GDM1 (cell line): ENCODE measurements at places on chromosomes 6 and 20.

GRCh38 chr20:59994697-59995122, 36.5 kb downstream of the CDH26 start:
- no peak for DNase-seq

DNA sequence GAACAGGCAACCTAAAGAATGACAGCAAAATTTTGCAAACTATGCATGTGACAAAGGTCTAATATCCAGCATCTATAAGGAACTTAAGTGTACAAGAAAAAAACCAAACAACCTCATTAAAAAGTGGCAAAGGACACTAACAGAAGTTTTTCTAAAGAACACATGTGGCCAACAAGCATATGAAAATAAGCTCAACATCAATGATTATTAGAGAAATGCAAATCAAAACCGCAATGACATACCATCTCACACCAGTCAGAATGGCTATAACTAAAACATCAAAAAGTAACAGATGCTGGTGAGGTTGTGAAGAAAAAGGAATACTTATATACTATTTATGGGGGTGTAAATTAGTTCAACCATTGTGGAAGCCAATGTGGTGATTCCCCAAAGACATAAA, 5.5 kb downstream of the RFPL4B start:
- no peak for DNase-seq

GRCh38 chr6:114108119-114109002, 137.4 kb upstream of the HDAC2 start:
- peak; percentile 16 for DNase-seq

DNA sequence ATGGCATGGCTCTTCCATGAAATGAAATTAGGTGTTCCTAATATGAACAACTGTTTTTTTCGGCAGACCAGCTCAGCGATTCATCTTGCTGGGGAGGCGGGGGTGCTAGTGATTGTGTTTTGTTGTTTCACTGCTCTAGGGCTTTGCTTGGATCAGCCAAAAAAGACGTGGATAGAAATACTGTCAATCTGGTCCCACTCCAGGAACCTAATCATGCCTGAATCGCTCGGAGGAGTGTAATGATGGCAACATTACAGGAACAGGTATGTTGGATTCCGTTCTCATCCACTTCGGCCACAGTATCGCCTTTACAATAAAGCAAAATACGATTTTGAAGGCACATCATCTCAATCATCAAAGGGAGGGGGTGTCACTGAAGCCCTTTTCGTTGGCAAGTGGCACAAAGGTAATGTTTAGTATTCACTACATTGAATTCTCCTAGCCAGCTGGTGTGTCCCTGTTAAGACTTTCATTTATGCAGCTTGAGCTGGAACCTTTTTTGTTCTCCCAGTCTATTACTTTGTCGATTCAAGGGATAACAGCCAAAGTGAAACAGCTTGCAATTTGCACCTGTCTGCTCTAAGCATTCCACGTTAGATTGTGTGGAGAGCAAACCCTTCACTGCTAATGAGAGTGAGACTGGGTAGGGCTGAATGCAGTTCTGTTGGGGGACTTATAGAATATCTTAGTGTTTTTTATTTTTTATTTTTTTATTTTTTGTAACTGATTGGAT, 477.7 kb downstream of the TFAP2A start:
- no peak for DNase-seq

DNA sequence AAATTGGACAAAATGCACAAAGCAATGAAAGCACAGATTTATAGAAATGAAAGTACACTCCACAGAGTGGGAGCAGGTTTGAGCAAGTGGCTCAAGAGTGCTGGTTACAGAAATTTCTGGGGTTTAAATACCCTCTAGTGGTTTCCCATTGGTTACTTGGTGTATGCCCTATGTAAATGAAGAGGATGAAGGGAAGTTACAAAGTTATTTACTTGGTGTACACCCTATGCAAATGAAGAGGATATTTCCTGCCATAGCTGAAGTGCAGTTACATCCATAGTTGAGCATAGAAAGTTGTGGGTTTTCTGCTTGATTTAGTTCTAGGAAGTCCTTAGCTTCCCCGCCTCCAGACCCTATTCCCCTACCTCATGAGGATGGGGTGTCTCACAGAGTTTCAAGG, 22.7 kb downstream of the BCAS1 start:
- DNase-seq, result no peak

DNA sequence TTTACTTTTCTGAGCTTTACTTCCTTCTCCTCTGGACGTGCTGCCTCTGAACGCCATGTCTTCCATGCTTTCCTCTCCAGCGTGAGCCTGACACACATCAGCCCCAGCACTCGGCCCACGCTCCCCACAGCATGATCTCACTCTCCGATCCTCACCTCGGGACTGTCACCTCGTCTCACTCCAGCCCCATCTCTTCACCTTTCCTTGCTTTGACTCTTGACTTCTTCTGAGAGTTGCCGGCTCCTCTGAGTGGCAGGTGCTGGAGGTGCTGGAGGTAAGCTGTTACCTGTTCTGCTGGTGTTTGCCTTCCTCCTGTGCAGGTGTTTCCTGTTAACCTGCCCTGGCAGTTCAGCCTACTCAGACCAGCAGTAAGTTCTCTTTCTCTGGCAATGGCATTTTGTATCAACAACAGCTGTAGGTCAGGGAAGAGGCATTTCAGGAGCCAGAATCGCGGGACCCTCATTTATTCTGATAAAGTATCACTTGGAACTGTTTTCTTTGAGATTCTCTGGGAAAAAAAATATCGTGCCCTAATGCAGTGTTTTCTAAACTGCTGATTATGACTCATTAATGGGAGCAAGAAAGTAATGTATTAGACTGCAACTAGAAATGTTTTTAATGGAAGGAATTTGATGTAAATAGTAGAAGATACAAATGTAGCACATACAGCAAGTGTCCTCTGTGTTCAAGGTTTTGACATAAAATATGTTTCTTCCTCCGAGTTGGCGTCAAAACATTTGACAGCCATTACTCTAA, 106.5 kb downstream of the ARID1B start:
- DNase-seq, result no peak

GRCh38 chr20:20211274-20211987, 156.5 kb upstream of the INSM1 start:
- DNase-seq, result no peak

DNA sequence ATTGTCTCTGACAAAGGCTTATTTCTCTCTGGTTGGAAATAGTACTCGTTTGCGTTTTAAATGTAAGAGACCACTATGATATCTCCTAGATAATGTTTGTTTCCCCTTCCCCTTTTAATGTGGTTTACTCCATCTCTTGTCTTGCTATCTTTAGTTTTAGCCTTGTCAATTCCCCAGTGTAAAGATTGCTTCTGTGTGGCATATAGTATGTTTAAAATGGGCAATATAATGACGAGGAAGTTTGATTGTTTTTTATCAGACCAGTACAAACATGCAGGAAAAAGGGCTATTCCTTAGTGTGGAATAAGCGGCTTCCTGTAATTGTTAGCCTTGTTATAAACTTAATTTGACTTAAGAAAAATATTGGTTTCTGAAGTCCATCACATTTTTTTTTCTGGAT, 3.1 kb downstream of the QKI start:
- no peak for DNase-seq

DNA sequence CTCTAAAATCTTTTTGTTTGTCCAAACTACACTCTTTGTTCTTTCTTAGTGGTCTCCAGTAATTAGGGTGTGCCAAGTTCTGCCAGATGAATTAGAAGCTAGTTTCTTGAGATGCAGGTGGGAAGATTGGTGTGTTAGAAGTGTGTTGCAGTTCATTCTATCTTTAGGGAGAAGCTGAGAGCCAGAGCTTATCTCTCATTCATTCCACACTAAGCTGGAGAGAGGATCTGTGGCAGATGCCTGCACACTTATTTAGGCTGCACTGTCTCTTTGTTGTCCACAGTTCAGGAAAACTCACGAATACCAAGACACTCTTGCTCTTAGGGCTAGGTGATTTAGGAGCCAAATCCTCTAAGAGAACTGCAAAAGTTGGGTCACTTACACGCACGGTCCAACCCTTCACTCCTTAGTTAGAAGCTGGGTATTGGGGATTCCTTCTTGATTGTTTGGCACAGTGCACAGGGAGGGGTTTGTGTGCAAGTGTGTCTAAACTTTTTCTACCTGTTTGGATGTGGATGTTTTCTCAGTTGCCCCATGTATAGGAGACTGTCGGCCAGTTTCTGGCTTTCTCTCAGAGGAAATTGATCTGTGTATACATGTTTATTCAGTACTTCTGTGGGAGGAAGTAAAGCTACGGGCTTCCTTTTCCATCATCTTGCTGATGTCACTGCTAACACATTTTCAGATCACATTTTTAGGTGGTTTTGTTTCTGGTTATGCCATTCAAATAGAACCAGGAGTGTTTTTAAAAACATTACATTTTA, 49.5 kb downstream of the SMAP1 start:
- DNase-seq, result no peak
